Inflammatory macrophage (primary cell): ENCODE measurements at places on chromosomes 16 and 17.

DNA sequence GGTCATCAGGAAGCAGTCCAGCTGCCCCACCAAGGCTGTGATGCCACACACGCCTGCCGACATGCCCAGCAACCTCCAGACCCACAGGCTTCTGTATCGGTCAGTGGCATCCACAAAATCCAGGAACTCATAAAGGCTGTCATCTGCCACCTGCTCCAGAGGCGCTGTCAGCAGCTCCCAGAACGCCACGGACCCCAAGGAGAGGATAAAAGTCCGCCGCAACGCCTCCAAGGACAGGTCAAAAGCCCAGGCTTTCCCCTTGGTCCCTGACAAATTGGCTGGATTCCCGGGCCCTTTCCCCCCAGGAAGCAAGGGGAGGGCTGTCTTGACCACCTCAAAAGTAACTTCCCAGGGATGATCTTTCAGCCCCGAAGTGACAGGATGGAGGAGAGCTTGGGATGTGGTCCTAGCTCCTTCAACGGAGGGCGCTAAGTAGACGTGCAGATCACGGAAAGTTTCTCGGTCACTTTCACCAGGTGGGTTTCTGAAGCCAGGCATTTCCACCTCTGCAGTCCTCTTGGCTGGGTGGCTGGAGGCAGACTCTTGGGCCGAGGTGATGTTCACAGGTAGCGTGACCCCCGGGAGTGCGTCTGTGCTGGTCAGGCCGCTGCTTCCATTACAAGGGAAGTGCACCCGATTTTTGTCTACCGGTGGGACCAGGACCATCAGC is 854 bp downstream of the MFSD6L start:
- no peak for DNase-seq

- DNase-seq, result no peak
Observed at GRCh38 chr17:82007228-82007494, 15.5 kb downstream of the CENPX start.

DNA sequence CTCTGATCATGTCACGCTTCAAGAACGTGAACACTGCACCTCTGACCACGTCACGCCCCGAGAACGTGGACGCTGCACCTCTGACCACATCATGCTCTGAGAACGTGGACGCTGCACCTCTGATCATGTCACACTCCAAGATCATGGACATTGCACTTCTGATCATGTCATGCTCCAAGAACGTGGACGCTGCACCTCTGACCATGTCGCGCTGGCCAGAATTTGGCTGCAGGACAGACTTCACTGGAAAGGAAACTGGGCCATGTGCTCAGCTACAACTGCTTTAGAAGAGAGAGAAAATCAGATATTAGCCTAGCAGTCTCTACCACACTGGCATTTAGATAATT is 182.7 kb downstream of the RPTOR start:
- DNase-seq, result no peak

- no peak for DNase-seq
Observed at GRCh38 chr17:59361916-59362810, 30.7 kb downstream of the YPEL2 start.

GRCh38 chr16:78684655-78685375 is 585.4 kb downstream of the WWOX start:
- no peak for DNase-seq
